ENCODE measurements at places on chromosomes 2 and 18. TPM values are rescaled to one million over a fixed set of nuclear protein-coding genes. Genes with fewer than 3 reads are reported as not detected.

Gene GBX2
- total RNA-seq, result not detected

DNA sequence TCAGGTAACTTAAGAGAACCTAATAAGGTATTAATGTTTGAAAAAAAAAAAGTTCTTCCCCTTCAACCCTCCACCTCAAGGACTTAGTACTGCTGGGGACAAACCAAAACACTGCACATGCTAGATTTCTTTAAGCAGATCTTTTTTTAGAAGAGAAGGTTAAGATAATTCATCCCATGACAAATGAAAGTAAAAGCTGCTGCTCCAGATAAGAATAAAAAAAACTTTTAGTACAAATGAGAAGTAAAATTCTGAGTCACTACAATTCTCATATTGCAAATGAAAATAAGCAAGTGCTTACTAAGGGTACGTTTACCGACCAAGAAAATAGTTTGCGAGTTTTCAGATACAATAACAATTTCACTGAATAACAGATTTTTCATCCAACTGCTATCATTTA lies 8.9 kb downstream of the STAM2 start:
- H3K4me1 ChIP-seq, result peaks cover 46% of the 10 kb centered on the region
- H3K27ac ChIP-seq, result peak overlapping the region; percentile 28
- DNase-seq, result no peak
- peaks cover 4% of the 10 kb centered on the region for H3K36me3 ChIP-seq

- H3K4me3 ChIP-seq, result no peak overlapping the region
- no peak for DNase-seq
- no peaks in the 10 kb centered on the region for H3K4me1 ChIP-seq
- H3K27me3 ChIP-seq, result no peaks in the 10 kb centered on the region
- H3K36me3 ChIP-seq, result no peaks in the 10 kb centered on the region
Observed at GRCh38 chr18:31436825-31437224, 10.7 kb upstream of the DSG3 start.

GRCh38 chr2:238136820-238137537 lies 1.5 kb upstream of the KLHL30 start:
- no peak overlapping the region for H3K27ac ChIP-seq
- peaks cover 5% of the 10 kb centered on the region for H3K4me1 ChIP-seq
- no peak for DNase-seq
- H3K36me3 ChIP-seq, result no peaks in the 10 kb centered on the region

DNA sequence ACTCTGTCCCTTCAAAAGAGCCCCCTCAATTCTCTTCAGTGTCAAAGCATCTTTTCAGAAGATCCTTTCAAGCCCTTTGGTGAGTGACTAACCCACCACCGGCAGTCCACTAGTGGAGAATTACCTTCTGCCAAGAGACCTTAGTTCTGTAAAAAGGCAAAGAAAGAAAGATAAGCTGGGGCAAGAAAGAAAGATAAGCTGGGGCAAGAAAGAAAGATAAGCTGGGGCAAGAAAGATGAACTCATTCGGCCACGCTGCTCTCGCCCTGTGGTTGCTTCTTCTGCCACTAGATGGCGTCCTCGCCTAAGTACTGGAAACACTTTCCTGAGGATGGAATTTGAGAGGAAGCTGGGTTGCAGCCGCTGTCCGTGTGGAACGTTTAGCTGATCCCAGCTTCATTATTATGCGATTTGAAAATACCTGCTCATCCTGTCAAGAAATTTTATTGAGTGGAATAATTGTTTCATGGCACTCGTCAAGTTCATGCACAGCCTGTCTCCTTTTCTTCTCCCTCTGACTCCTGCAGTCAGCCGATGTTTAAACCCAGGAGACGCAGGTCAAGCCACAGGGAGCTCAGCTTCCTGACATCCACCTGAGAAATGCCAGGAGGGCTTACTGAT lies 17.3 kb upstream of the ANXA4 start:
- no peaks in the 10 kb centered on the region for H3K27me3 ChIP-seq
- peak overlapping the region; percentile 48 for H3K4me3 ChIP-seq
- H3K36me3 ChIP-seq, result no peaks in the 10 kb centered on the region
- H3K27ac ChIP-seq, result no peak overlapping the region

Gene DSG4
- not detected for total RNA-seq
